RKO (cell line): ENCODE measurements at places on chromosomes 6 and 20.

DNA sequence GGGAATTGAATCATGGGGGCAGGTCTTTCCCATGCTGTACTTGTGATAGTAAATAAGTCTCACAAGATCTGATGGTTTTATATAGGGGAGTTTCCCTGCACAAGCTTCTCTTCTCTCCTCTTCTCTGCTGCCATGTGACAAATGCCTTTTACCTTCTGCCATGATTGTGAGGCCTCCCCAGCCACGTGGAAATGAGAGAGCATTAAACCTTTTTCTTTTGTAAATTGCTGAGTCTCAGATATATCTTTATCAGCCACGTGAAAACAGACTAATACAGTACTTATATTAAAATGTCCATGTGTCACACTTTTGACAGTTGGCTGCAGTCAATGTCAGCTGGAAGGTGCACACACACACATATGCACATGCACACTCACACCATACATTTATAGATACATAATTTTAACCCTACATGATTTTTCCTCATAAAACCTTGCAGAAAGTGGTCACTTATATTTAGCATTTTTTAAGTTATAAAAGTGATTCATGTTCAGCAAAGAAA is 128.9 kb downstream of the OTOR start:
- DNase-seq = no peak

DNA sequence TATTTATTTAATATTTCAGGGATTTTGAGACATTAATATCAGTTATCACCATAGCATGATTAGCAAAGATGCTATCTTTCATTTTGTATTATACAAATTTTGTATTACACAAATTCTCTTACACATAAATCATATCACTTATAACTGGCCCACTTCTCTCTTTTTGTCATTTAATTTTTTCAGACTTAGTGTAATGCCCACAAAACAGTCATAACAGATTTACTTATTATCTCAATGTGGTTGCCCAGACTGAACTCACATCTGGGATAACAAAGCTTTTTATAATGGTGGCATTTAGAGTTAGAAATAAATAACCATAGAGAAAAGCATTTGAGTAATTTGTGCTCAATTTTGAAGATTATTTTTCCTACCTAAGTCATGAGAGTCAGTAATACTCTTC is 148.3 kb downstream of the TFAP2B start:
- no peak for DNase-seq

GRCh38 chr20:48060841-48061720 is 275.8 kb upstream of the SULF2 start:
- DNase-seq = no peak

GRCh38 chr6:44321210-44321609 is 8.1 kb upstream of the AARS2 start:
- DNase-seq = no peak

DNA sequence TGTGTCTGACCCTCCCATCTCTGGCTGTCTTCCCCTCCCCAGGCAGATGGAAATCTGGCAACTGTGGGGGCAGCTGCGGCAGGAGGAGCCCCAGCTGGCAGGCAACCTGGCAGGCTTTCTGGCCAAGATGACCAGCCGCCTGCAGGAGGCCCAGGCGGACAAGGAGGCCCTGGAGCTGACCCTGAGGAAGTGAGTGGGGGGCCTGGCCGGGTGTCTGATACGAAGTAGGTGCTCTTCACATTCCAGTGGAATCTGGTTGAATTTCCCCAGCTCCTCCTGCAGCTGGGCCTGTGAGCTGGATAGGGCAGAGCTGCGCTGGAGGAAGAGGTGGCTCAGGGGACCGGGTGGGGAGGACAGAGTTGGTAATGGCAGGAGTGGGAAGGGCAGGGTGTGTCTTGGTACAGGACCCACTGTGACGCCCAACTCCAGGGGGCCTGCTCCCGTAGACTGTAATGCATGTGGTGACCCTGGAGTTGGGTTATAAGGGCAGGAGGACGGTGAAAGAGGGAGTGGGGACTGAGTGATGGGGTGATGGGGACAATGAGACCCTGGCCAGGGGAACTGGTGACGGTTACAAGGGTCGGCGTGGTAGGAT is 19.7 kb downstream of the RAB44 start:
- no peak for DNase-seq

DNA sequence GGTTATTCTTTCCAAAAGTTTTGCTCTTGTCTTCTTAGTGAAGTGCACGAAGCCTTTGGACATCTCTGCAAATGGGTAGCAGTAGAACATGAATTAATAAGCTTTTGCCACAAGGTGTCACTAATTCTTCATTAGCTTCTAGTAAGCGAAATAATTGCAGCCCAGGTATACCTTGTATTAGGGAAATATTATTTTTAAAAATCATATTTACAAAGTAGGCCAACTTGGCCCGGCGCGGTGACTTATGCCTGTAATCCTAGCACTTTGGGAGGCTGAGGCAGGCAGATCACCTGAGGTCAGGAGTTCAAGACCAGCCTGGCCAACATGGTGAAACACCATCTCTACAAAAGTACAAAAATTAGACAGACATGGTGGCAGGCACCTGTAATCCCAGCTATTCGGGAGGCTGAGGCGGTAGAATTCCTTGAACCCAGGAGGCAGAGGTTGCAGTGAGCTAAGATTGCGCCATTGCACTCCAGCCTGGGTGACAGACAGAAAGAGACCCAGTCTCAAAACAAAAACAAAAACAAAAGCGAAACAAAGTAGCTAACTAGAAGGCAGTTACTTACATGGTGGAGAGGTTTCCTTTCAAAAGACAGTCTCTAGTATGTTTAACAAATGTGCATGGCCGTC is 8.8 kb upstream of the RSPH3 start:
- DNase-seq = peak; percentile 35

- DNase-seq = no peak
These were observed at the start of gene CCR6 for GRCh38 chr6:167122827-167123657. TSS of gene CCR6 (plus strand) at chr6:167123096. CDS start at chr6:167136135, 13,039 bp downstream.

DNA sequence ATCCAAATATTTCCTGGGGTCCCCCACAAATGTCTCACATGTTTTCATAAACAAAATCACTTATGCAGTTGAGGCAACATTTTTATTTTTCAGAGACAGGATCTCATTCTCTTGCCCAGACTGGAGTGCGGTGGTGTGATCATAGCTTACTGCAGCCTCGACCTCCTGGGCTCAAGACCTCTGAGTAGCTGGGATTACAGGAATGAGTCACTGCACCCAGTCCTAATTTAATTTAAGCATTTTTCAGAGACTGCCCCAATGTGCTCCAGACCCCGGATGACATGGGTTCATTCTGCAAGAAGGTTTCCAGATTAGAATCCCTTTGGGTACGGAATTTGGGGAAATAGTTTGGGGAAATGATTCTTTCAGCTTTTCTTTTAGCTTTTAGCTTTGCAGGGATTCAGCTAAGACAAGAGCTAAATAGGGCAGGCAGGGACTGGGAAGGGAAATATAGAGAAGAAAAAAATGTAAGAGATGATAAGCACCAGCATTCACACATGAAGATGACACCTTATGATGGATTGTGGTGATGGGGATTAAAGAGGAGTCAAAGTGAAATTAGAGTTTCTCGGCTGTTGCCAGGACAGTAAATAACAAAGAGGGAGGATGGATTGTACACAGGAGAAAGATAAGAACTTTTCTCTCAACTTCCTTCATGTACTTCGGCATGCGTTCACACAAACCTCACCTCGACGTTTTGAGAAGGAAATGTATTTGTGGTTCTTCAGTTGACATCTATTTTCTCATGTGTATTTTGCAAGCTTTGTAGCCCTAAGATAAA is 169.4 kb upstream of the TAB2 start:
- no peak for DNase-seq

GRCh38 chr6:4904461-4905025 is 99.3 kb downstream of the RPP40 start:
- DNase-seq = no peak

DNA sequence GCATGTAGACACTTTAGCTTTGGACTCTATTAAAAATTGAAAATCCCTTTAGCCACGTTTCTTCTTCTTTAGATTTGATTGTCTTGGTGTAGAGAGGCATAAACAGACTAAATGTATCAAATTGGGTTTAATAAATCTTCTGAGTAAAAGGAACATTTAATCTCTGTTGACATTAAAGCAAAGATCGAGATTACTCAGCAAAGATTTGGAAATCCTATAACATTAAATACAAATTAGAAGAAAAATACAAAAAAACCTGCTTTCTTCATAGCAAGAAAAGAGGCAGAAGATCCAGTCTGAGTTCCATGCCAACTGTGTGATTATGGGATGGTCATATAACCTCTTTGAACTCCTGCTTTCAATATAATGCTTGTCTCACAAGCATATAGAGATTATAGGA is 172.3 kb downstream of the GJA1 start:
- no peak for DNase-seq

DNA sequence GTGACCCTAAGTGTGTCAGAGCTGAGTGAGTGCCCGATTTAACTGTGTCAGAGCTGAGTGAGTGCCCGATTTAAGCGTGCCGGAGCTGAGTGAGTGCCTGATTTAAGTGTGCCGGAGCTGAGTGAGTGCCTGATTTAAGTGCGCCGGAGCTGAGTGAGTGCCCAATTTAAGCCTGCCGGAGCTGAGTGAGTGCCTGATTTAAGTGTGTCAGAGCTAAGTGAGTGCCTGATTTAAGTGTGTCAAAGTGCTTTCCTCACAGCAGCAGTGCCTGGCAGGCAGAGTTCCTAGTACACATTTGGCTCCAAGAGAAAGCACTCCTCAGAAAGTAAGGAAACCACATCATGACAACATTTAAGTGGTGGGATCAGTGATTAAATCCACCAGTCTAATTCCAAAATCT is 13.2 kb downstream of the SERAC1 start:
- no peak for DNase-seq

DNA sequence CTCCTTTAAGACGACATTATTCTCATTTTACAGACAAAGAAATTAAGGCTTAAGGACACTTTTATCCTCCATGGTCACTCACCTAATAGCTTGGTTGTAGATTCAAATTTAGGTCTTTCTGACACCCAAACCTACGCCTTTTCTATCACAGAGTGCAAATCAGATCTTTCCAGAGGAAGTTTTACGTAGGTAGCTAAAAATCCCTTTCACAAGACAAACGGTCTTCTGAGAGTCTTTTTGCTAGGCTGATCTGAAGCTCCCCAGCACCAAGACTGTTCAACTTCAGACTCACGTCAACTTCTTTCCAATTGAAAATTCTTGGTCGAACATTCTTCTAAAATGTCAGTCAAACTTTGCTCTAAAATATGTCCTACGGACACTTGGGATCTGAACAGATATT is 46.5 kb downstream of the BLOC1S5 start:
- DNase-seq = no peak

DNA sequence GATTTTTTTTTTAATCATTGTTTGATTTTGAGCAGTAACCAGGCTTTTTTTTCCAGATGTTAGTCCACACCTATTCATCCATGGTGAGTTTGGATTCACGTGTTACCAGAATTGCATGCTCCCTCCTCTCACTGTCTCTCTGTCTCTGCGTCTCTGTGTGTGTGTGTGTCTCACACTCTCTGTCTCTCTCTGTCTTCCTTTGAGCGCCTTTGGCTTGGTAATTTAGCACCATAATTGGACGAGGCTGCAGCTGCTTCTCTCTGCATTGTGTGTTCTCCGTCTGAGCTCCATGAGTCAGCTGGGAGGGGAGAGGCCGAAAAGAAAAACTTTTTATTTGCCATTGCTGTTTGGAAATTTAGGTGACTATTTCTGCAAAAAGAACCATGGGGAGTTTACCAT is 3.4 kb downstream of the TFAP2B start:
- no peak for DNase-seq
